ENCODE measurements at places on chromosomes 12 and 14. TPM values are rescaled to one million over a fixed set of nuclear protein-coding genes. Genes with fewer than 3 reads are reported as not detected.

DNA sequence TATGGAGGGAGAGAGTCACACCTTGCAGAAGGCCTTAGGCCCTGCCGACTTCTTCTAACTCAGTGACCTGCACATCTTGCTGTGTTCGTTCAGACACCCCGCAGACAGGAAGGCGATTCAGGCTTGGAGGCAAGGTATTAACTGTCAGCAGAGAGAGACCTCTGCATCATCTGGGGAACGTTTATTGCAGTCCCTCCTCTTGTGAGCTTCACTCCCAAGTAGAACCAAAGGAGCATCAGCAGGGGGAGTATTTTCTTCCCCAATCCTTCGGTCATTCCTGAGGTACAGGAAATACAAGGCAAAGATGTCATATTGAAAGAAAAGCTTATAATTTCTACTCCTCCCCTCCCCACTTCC, 217.9 kb downstream of the CRADD start:
- no peak for DNase-seq
- H3K4me1 ChIP-seq = no peaks in the 10 kb centered on the region
- no peaks in the 10 kb centered on the region for H3K36me3 ChIP-seq
- H3K27ac ChIP-seq = peak overlapping the region; percentile 54

DNA sequence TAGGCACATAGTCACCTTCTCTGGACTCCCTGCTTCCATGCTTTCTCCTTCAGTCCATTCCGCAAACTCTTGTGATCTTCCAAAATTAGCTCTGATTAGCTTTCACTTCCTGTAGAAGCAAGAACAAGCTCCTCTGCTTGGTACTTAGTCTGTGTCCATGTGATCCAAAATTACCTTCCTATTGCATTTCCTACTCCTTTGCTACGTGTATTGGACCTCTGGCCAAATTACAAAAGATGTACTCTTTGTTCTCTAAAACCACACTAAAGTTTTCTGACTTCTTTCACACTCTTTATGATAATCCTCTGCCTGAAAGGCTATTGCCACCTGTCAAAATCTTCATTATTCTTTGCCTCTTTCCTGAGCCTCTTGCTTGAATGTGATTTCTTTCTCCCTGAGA, 786 bp upstream of the TSFM start:
- H3K4me3 ChIP-seq = no peak overlapping the region

- H3K27me3 ChIP-seq = no peaks in the 10 kb centered on the region
- H3K27ac ChIP-seq = no peak overlapping the region
- no peaks in the 10 kb centered on the region for H3K36me3 ChIP-seq
- DNase-seq = no peak
Observed at GRCh38 chr12:116337312-116337711, 59.8 kb upstream of the MED13L start.

The RXYLT1 gene
- 22.9 TPM for total RNA-seq

The TTC6 gene
- 20.1 TPM for total RNA-seq

GRCh38 chr12:102797528-102797927, 119.5 kb downstream of the PAH start:
- H3K27me3 ChIP-seq = no peaks in the 10 kb centered on the region
- DNase-seq = peak; percentile 10
- no peak overlapping the region for H3K27ac ChIP-seq
- no peak overlapping the region for H3K4me3 ChIP-seq
- H3K4me1 ChIP-seq = no peaks in the 10 kb centered on the region

Measured in hepatocyte (in vitro differentiated cells).